ENCODE measurements at places on chromosomes 7 and 10.

- no peak for DNase-seq
These were observed 13.9 kb downstream of the TRIM8 start for GRCh38 chr10:102657984-102658724.

GRCh38 chr7:50497068-50497642 is 47.0 kb upstream of the FIGNL1 start:
- DNase-seq: no peak

DNA sequence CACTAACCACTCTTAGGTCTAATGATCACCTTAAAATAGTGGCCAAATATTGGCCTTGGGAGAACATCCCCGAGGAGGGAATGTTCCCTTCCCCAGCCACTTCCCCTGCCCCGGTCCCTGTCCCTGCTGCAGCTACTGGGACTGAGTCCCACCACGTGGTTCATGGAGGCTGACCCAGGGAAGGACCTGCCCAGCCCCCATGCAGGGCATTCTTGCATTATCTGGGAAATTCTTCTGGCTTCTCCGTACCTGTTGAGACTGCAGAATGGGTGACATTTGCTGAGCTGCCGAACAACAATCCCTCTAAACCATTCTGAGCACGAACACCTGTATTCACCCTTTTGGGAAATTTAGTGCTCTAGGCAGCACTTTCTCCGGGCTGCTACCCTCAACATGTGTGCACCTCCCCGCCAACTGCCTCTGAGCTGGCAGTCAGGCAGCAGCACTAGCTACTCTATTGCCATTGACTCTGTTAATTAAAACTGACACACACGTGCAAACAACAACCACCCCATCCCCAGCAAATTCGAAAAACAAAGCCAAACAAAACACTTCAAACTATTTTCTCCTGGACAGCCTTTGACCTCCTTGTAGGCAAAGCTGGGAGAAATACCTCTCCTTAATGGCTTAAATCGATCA is 567.4 kb upstream of the MKI67 start:
- DNase-seq: no peak

- no peak for DNase-seq
These were observed 37.8 kb downstream of the ST8SIA6 start for GRCh38 chr10:17416442-17417211.

DNA sequence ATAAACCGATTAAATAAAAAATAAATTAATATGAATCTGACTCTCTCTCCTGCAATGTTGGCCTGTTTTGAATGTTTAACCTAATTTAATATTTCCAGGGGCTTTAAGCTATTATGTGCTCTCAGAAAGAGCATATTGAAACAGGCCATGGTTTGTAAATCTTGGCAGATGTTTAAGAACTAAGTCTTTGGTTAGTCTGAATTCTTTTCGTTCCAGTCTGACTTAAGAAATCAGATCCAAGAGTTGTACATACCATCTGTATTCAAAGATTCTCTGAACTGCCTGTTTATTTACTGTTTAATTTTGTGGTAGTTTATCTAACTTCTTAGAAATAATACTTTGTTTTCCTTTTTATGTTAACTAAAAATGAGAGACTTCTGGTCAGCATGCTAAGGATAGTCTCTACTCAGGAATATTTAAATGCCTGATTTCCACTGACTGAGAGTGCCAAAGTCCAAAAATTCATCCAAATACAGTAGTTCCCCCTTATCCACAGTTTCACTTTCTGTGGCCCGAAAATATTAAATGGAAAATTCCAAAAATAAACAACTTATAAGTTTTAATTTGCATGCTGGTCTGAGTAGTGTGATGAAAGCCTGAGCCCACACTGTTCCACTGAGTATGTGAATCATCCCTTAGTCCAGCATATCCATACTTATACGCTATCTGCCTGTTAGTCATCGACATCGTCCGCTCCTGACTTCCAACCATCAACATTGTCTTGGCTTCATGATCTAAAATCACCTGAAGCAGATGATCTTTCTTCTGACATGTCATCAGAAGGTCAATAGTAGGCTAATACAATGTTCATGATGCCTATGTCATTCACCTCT is 238.1 kb upstream of the CSTF2T start:
- no peak for DNase-seq

DNA sequence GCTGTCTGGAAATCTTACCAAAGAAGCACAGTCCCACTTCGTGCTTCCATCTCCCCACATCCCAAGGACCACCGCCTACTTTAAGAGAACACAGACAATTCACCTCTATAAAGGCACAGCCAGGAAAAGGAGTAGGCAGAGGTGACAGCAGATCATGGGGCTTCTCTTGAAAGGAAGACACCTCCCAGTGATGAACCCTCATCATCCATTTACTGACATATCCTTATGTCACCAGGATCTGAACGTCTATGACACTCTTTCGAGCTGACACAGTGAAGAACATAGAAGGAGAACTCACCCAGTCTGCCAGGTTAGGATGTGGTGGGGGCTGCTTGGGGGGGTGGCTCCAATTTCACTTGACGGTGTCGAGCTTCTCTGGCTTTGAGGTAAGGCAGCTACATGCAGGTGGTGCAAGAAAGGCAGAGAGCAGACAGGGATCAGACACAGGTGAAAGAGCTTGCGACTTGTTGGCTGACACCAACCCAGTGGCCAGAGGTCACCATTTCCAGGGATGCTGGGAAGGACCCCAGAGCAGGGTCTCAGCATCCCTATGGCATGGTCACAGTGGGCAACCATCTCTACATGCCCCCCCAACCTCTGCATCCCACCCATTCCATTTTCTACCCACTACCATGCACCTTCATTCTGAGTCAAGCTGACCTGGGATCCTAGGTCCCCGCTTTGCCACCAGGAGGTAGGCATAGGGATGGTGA is 67.5 kb downstream of the PRPF18 start:
- DNase-seq: no peak

DNA sequence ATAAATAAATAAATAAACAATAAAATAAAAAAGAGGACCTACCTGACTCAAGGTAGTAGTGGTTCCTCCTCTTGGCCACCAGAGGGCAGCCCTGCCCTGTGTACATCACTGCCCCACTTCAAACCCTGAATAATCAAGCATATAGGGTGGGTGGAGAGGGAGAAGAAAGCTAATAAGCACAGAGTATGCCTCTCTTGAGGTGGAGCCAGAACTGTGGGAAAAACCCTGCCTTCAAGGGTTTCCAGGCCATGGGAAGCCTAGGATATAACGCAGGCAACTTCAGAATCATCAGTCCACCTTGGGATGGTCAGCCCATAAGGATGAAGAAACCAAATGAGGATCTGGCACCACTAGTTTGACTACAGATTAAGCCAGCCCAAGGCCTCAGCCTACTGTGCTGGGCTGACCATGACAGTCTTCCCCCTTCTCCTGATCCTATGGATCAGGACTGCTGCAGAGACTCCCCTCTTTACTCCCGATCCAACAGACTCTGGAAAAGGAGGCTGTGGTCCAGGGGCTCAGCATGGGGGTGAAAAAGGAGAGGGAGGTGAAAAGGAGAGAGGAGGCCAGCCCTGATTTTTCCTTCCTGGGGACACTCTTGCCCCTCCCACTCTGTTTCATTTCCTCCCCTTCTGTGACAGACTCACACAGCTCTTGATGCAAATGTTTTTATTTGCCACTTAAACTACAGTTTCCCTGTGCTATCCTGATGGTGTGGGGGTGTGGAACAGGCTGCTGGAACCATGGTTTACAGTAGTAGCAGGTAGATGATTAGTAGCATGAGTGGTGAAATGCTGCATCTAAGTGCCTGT is 10.1 kb downstream of the AVPI1 start:
- DNase-seq: peak; percentile 6

DNA sequence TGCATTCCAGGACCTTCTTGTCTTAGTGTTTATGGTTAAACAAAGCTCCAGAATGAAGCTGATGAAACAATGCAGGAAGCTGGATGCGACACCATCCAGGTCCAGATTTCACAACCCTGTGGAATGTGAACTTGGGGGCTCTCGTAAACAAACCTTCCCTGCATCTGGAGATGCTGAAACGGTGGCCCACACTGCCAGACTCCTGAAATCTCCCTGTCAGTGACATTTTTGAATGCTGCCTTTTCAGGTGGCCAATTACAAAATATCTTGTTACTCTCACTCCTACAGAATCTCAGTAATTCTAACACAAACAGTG is 18.8 kb downstream of the VIPR2 start:
- no peak for DNase-seq

GRCh38 chr10:84196083-84196482 is 1.7 kb downstream of the CDHR1 start:
- no peak for DNase-seq

GRCh38 chr10:126904516-126904817 is 761 bp upstream of the DOCK1 start:
- no peak for DNase-seq

GRCh38 chr10:121566755-121567154 is 31.5 kb downstream of the FGFR2 start:
- no peak for DNase-seq

DNA sequence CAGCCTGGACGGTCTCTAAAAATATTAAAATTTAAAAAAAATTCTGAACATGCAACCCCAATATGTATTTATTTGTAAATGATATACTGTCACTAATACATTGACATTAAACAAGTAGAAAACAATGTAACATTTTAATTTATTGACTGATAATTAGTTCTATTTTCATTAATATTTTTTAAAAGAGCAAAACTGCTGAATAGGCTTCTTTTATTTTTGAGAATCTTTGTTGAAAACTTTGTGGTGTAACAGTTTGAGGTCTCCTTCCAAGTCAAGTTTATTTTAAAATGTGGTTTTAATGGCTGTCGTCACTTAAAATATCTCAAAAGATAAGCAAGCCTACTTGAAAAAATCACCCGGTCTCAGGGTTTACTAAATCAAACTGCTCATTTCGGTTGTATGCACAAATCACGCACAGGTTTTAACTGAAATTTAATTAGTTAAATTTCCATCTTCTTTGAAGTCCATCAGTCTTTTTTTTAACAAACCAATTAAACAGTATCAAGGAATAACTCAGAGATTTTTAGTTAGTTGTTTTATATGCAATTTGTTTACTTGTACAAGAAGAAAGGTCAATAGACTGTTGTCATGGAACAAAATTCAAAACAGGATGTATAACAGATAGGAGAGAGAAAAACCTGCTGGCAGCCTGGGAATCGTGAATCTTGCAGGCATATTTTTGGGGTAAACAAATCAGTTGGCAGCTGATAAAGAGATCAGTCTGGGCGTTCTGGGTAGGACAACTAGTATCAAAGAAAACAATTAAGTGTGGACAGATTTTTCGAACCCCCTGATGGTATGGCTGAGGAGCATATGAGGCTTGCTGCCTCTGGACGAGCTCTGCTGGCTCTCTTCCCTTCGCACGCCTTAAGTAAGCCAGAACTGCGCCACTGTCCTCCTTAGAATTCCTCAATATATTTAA is 9.7 kb upstream of the EDRF1 start:
- no peak for DNase-seq

DNA sequence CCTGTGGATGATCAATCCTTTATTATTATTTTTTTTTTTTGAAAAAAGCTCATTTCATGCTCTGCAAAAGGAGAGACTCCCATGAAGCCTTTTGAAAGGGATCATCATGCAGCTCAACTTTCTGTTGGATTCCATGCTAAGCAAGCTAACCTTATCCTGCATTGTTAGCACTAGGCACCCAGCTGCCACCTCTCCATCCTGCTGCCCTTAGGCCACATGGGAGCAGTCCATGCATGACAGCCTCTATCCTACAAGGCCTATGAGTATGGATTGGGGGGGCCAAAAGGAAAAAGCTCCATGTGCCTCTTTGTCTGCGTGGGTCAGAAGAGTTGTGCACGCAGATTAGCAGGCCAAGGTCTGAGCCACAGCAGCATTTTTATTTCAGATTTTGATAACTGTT is 19.2 kb downstream of the SMNDC1 start:
- DNase-seq: no peak

DNA sequence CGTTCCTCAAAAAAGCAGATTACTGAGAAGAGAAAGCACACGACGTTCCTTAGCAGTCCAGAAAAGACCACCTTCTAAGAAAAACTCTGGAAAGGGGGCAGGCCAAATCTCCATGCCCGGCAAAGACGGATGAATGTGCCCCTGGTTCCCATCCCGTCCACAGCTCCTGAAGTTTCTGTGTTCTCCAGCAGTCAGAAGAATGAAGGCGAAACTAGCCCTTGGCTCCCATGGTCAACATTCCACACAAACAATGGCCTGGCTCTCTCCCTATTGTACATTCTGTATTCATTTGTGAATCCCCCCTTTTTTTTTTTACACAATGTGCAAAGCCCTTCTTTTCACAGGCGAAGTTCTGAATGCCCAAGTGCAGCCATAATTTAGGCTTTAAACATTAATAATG is 5.3 kb downstream of the CTBP2 start:
- DNase-seq: no peak

GRCh38 chr10:131739206-131739605 is 161.6 kb upstream of the PPP2R2D start:
- DNase-seq: no peak

DNA sequence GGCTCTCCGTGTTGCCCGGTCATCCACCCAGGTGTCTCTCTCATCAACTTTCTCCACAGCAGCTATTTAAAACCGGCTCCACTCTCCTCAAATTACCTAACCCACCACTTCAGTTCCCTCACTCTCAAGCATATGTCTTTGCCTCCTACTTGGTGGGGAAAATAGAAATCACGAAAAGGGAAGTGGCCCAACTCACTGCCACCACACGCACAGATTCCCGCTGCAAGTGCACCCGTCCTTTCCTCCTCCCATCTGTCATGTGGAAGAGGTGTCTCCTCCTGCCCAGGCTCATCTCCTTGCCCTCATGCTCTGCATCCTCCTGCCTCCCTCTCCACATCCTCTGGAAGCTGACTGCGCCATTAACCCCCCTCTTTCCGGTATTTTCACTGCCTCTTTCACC is 80.8 kb upstream of the MKX start:
- no peak for DNase-seq

DNA sequence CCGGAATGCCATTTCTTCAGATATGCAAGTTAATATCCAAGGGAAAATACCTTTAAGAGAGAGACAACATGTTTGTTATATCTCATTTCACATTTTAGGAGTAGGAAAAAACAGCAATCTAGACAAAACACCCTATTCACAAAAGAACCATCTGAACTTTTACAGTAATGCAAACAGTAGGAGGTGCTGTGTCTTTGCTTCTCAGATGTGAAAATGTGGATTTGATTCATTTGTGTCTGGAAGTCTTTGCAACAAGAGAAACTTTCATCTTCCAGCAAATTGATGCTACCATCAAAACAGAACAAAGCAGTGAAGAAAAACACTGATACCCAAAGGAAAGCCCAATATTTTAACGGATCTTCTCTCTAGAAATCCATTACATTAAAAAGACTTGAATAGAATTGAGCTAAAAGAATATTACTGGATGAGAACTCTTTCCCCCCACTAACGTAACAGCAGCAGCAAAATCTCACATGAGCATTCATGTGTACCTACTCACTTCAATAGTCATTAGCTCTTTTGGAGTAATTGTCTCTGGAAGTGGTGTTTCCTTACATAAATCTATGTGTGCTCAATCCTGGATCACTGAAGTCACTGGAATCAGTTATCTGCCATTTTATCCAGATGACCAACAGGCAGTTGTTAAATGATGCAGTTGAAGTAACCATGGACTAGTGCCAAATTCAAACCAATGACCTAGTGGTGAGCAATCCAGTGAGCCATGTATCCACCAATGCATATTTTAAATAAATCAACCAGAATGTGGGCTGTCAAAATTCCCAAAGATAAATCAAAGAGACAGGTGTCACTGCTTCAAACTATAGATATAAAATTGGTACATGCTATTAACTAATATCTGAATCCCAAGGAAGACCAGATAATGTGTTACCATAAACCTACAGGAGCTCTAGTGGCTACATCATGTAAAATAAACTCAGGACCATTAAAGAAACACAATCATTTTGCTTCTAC is 1.8 kb downstream of the SEMA3C start:
- DNase-seq: no peak

Data from stimulated activated CD4-positive, alpha-beta T cell treated with anti-CD3 and anti-CD28 coated beads, Interleukin-1b, Interleukin-23, amount 100 ng/mL, for 1 hour (primary cell).